ENCODE measurements at places on chromosomes 7 and 10.
A peak's percentile ranks its signal among the peaks of the same experiment; 100 is the strongest.

DNA sequence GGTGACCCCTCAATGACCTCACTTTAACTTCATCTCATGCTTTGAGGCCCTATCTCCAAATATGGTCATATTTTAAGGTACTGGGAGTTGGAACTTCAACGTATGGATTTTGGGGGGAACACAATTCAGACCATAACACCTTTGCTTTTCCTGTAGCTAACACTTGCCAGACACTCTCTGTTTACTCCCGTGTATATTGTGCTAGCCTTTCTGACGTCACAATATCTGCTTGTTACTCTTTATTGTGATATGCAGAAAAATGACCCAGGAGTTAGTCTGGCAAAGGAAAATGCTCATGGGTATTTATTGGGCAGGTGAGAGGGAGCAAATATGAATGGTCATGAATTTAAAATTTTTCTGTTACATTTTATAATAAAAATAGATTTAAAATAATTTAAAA is 45.7 kb upstream of the KCND2 start:
- no peak for DNase-seq

DNA sequence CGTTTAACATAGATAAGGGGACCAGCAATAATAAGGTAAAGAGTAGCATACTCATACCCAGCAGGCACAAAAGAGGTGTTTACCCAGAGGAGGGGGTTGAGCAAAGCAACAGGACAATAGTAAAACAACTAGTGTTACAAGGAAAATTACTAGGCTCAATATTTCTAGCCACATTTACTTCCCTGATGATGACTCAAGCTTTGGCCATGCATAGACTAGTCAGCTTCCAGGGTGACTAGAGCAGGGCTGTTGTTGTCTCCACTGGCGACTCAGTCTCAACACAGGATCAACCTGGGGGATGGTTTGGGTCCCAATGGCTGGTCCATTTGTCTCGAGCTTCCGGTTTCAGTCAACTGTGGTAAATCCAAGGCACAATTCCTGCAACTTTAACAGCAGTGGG is 217.7 kb upstream of the KCND2 start:
- DNase-seq: no peak

DNA sequence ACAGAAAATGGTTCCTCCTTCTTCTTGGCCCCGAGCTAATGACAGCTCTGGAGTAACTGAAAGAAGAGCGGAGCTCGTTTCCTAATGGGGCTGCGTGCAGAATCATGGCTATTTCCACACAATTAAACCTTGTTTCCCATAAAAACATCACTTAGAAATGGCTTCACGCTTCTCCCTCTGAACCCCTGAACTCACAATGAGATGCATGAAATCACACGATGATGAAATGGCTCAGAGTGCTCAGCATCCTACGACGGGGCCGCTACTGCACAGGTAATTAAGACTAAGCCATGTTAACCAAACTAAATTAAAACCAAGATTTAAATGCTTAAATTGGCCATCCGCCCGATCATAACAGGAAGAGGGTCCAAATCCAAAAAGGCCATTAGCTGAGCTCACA is 80.0 kb upstream of the DNAAF5 start:
- DNase-seq: no peak

- DNase-seq: peak; percentile 46
Measured at GRCh38 chr7:85030893-85031292, 156.0 kb downstream of the SEMA3D start.

GRCh38 chr10:132883391-132883881 is 58.9 kb downstream of the CFAP46 start:
- no peak for DNase-seq

DNA sequence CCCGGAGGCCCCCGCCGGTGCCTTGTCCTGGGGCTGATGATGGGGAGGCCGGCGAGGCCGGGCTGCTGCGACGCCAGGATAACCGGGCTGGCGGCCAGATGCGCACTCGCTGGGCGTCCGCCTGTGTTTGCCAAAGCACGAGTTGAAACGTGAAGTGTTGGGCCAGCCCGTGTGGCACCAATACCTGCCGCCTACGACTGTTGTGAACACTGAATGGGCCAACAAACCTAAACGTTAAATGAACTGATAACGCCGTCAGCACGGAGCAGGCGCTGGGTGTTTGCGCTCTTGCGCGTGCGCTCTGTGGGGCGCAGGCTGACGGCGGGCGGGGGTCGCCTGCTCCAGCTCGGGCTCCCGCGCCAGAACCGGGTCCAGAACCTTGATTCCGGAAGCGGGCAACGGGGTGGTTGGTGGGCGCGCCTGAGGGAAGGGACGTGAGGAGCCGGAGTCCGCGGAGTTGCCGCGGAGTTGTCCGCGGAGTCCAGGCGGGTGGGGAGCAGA is 658 bp downstream of the CYP2E1 start:
- no peak for DNase-seq

DNA sequence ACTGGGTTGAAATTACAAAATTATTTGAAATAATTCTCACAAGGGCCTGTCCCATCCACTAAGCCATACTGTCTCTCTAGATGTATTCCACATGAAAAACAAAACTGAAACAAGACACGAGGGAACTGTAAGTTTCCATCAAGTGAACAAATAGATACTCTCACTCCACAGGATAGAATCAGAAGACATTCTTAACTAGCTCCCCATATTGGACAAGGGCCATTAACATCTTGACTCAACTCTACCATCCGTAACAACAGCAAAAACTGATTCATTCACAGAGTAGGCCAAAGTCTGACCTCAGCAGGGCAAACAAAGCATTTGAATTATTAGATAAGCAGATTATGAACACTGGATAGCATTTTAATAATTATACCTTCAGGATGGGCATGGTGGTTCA is 29.1 kb downstream of the UBE2H start:
- no peak for DNase-seq

DNA sequence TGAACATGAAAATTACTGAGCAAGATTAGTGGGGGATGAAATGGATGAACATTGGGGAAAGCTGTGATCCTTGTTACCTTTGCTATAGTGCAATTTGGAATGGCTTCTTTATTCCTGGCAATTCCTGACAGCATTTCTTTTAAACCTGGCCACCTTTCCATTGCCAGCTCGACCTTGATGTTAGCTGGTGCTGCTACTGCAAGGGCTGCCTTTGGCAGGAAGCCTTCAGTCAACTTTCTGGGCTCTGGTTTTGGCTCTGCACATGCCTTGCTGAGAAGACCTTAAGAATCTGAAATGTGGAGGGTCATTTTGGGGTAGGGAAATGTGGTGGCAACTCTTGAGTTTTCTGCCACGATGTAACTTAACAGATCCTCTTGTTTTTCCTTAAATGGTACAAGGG is 64.7 kb downstream of the KAT6B start:
- no peak for DNase-seq

- no peak for DNase-seq
Measured at GRCh38 chr10:98367604-98368451, 47.2 kb downstream of the PYROXD2 start.

DNA sequence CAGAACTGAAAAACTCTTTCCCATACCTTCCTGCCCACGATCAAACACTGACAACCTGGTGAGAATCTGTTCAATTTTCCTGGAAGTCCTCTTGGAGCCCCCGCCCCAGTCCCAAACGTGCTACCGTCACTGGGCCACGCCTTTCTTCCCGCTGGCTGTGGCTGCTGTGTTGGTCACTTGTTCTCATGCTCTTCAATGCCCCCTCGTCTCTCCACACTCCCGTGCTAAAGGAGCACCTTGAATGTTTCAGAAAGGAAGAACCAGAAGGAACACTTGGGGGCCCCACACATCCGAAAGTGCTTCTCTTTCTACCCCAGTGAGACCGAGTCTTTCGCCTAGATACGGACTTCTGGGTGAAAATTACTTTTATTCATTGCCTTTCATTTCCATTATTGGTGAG is 215.1 kb downstream of the DIP2C start:
- DNase-seq: no peak

DNA sequence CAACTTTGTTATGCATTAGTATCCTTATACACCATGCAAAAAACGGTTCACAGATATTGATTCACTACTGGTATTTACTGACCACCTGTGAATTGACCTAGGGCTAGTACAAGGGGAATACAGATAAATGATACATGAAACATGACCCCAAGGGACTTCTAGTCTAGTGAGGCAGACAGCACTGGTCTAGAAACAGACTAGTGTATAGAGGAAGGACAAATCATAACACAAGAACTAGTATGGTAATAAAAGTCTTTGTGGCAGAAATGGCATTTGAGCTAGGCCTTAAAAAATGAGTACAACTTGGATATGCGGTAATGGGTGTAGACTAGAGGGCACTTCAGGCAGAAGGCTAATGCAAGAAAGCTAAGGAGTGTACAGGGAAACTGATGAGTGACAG is 86.6 kb downstream of the SLC25A13 start:
- DNase-seq: no peak

DNA sequence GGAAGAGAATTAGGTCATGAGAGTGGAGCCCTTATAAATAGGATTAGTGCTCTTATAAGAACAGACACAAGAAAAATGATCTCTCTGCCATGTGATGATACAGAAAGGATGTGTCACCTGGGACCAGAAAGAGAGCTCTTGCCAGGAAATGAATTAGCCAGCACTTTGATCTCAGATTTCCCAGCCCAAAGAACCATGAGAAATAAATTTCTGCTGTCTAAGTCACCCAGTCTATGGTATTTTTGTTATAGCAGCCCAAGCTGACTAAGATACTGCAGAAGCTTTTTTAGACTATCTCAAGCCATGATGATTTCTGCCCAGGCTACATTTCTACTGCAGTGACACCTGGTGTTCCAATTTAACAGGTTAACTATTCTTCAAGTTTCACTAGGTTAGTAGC is 84.8 kb downstream of the RSU1 start:
- DNase-seq: no peak

- no peak for DNase-seq
Measured at GRCh38 chr7:54712820-54713219, 46.2 kb downstream of the SEC61G start.

DNA sequence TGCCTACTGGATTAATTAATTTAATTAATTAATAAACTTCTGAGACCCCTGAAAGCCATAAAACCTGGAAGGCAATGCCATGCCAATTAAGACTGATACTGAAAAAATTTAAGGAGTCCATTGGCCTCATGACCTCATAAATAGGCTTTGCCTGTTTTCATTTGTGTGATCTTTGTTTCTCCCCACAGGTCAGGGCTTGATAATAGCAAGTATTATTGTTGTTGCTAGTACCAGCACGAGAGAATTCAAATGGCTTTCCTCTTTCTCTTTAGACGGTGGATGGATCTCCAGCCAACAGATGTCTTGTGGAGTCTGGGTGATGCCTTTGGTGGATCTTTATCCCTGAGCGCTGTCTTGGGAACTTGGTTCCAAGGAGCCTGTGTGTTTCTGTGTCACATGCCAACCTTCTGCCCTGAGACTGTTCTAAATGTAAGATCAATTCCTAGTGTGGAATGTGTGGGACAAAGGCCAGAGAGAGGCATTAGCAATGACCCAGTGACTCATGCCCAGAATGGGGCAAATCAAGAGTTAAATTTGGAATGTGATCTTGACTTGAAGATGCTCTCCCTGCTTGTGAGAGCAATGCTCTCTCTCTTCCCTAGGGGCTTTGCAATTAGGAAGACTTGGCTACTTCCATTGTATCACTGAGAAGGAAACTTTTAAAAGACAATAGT is 17.7 kb downstream of the ACSM6 start:
- DNase-seq: no peak

GRCh38 chr10:5652746-5653145 is 13.6 kb downstream of the ASB13 start:
- DNase-seq: no peak

DNA sequence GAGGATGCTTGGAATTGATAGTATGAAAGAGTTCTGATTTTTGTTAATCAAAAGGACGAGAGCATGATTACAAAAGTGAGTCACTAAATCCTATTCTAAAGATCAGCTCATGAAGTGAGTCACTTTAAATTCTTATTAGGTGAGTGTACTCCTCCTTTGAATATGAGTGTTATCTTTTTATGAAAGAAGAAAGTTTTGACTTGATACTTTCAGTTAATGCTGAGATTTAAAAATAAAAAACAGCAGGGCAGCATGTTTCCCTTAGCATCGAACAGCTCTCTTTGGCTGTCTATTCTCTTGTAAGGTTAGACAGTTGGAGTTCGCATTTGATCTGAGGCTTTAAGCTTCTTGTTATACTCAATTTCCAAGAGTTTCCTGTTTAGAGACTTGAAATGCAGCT is 222.0 kb downstream of the TWIST1 start:
- DNase-seq: no peak

DNA sequence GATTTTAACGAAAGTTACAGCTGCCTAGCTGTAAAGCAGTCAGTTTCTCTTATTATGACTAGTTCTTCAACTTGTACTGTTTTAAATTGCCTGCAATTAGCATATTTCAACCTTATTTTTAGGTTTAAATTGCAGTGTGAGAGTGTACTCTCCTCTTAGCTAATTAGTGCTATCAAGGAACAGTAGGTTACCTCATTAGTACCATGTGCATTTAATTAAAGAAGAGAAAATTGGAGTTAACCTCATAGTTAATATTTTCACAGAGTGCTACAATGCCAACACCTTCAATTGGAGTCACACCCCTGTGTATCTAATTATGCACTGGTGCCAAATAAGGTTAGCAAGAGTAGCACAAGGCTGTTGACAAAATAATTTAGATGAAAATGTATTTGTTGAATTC is 154.6 kb downstream of the FOXP2 start:
- DNase-seq: no peak

DNA sequence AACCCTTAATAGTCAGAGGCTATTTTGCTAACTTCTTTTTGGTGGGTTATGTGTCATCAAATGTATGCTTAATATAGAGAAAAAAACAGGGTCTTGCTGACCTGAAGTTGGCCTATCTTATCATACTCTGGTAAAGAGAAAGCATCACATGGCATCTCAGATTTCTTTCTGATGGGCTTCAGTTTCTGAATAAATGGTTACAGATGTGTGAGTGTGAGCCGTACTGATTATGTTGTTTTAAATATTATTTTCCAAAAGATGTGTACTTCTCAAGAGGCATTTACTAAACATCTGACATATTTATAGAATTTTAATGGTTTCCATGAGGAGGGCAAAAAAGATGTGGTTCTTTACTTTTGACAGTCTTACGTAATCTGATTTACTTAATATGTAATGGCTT is 28.4 kb downstream of the BBS9 start:
- DNase-seq: no peak

DNA sequence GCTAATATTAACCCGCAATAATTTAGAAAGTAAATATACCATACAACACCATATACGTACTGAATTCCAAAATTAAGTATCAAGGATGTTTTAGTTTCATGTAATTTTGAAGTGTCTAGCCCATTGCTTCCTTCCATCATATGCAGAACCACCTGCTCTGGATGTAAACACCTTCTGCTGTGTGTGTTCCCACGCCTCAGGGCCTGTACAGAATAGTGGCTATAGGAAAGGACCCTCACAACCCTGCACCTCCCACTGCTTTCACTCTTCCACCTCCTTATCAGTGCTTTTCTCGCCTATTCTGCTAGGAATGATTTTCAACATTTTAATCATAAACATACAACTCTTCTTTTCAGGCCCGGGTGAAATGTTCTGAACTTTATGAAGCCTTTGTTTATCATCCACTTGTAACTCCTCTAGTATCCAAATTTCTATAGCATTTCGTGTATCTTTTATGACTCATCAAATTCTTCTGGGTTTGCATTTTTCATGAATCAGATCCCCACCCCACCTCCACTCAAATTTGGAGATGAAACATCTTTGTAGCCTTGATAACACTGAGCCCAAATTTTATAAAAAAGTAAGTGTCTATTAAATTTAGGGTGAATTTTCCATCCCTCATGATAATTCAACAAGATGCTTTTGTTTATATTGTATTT is 1106.8 kb upstream of the C7orf33 start:
- no peak for DNase-seq

All from dermis microvascular lymphatic vessel endothelial cell (primary cell).